SK-N-SH (cell line): ENCODE measurements at places on chromosomes 5 and 9.

GRCh38 chr5:76809141-76809540 lies 9.7 kb upstream of the F2RL1 start:
- no peak for DNase-seq

GRCh38 chr9:25412646-25413045 lies 265.6 kb downstream of the TUSC1 start:
- DNase-seq = no peak

DNA sequence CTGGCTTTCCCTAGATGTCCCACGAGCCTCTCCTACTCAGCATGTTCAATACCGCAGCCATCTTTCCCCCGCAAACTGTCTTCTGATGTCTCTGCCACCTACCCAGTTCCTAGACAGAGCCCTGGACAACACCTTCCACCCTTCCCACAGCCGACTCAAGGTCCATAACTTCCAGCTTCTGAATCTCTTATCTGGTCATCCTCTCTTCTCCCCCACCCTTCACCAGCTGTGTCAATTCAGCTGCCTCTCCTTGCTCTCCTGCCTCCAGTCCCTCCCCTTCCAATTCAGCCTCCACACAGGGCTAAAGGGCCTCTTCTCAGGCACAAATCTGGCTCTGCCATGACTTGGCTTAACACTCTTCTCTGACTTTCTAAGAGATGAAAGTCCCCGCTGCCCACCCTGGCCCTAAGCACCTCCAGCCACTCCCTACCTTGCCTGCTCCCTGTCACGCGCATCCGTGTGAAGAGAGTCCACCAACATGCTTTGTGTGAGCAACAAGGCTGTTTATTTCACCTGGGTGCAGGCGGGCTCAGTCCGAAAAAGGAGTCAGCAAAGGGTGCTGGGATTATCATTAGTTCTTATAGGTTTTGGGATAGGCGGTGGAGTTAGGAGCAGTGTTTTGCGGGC lies 25.2 kb downstream of the AQP7 start:
- DNase-seq = no peak

DNA sequence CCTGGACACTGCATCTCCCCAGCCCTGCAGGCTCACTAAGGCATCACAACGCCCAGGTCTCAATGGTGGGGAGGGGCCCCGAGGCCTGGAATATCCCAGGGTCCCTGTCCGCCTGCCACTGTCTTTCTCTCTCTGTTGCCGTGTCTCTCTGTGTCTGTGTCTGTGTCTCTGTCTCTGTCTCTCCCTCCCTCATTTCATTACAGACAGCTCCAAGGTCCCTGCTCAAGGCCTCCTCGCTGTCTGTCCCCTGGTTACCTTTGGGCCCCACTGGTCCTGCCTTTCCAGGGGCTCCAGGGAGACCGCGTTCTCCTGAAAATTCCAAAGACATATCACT lies 3.2 kb downstream of the FCN1 start:
- no peak for DNase-seq

DNA sequence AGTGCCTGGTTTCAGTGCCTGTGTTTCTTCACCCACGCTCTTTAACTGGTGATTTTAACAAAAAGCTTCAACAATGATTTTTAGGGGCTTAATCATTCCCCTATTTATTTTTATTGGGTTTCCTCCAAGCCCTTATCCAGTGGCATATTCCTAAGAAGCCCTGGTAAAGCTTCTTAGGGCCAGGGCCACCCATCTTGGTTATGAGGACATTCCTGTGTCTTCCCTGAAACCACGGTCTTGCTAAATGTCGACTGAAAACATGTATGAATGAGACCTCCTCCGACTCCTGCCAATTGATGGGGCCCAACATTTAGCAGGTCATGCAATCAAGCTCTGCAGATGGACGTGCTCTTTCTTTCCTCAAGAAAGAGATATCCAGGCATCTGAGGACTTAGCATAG lies 13.7 kb upstream of the CARTPT start:
- no peak for DNase-seq

- no peak for DNase-seq
These were observed 23.2 kb upstream of the C5orf63 start for GRCh38 chr5:127096328-127096993.

GRCh38 chr9:129414377-129414992 lies 206.4 kb downstream of the C9orf50 start:
- DNase-seq = no peak

DNA sequence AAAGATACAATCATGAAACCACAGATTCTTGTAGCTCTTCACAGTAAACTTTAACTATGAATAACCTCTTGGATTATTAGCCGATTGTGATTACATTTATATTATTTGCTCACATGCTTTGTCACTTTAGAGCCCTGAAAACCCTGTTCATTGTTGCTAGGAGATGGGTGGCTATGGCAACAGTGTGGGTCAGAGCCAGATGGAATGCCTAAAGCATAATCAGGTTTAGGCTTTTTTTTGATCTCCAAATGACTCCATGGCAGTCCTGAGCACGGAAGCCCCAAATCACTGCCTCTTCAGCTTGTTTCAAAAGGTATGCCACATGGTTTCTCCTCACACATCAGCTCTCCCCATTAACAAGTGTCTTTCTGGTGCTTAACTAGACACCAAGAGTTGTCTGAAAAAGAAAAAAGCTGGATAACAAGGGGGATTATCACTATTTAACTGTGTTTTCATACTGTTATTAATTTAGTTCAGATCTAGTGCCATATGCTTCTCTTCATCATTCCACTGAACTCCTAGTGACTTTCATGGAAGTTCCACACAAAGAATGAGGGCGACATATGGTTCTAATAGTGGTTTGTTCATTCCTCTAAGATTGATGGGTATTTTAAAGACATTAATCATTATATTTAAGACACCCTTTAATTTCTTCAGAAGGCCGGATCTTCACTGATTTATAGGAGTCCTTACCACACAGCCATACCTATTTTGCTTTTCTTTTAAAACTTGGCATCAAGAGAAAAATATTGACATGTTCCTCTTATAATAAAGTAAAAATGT lies 88.8 kb upstream of the PAM start:
- DNase-seq = peak; percentile 52

- no peak for DNase-seq
These were observed 447.8 kb downstream of the PLK2 start for GRCh38 chr5:58012102-58012501.

- DNase-seq = peak; percentile 66
These were observed 60.8 kb upstream of the PHYKPL start for GRCh38 chr5:178293400-178293799.

- DNase-seq = no peak
These were observed 2.5 kb upstream of the SLC25A48 start for GRCh38 chr5:135831851-135832555.

DNA sequence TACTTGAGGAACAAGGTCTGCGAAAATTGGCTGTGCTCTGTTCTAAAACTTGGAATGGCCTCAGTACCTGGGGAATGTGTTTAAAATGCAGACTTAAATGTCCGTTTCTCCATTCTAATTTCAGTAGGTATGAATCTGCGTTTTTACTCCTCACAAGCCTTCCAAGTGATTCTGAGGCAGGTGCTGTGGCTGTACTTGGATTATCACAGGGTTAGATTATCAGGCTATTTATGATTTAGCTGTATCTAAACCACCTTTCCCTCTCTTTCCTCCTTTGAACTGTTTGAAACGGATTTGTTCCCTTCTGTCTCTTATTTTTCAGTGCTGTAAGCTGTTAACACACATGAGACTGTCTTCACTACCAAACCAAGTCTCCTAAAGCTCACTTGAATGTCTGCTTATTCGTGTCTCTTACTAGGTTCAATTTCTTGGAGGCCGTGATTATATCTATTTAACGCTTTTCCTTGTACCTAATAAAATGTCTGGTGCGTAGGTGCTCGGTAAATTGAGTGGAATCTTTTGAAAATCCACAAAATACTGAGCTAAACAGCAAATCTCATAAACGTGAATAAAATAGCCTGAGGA lies 714 bp upstream of the CETN3 start:
- no peak for DNase-seq

GRCh38 chr9:91518462-91518861 lies 94.8 kb upstream of the NFIL3 start:
- no peak for DNase-seq

DNA sequence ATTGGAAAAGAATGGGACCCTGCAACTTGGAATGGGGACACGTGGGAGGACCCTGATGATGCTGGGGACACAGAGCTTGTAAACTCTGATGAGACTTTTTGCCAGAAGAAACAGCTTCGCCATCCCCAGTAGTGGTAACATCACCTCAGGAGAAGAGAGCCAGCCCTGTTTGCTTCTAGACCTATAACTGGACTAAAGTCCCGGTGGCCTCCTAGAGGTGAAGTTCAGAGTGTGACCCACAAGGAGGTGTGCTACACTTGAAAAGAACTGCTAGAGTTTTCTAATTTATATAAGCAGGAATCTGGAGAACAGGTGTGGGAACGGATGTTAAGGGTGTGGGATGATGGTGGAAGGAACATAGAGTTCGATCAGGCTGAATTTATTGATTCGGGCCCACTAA lies 19.8 kb downstream of the NSA2 start:
- no peak for DNase-seq

GRCh38 chr5:24750355-24750754 lies 105.6 kb upstream of the CDH10 start:
- DNase-seq = no peak

GRCh38 chr5:180618829-180619562 lies 27.7 kb upstream of the SCGB3A1 start:
- peak; percentile 91 for DNase-seq

- DNase-seq = no peak
These were observed 167.7 kb downstream of the CD180 start for GRCh38 chr5:67028941-67029340.

GRCh38 chr5:26601563-26601962 lies 436.8 kb downstream of the CDH9 start:
- no peak for DNase-seq

- DNase-seq = no peak
These were observed 35.1 kb downstream of the FAM13B start for GRCh38 chr5:137997726-137998213.

DNA sequence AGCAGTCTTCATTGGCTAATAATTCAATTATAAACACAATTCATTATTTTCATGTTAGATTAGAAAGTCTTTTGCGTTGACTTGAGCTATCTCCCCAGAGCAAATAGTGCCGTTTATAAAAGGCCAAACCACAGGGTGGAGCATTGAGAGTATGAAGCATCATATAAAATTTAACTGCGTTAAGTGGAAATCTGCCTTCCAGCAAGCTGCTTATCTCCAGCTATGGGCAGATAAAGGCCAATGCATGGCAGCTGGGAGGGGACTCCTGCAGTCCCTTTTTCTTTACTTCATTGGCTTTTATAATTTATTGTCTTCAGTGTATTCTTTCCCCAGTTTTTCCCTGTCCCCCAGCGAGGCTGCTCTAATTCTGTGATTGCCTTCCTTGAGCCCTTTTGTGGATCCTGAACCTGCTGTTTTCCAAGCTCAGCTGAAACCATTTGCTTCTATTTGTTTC lies 113.7 kb downstream of the TMEM232 start:
- peak; percentile 42 for DNase-seq

DNA sequence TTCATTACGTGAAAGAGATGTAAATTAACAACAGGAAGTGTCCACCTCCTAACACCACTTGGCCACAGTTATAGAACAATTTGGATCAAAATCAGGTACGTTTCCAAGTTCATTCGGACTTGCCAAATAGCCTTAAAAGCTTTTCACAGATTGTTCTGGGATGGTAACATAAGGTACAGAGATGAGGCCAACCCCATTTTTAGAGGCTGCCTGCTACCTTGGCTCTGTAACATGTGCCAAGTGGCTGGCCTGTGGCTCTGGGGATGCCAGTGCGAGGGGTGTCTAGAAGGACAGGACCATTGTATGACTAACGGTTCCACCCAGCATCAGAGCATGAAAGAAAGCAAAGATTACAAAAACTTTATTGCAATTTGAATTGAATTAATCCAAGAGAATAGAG lies 91.0 kb downstream of the LHFPL2 start:
- no peak for DNase-seq

DNA sequence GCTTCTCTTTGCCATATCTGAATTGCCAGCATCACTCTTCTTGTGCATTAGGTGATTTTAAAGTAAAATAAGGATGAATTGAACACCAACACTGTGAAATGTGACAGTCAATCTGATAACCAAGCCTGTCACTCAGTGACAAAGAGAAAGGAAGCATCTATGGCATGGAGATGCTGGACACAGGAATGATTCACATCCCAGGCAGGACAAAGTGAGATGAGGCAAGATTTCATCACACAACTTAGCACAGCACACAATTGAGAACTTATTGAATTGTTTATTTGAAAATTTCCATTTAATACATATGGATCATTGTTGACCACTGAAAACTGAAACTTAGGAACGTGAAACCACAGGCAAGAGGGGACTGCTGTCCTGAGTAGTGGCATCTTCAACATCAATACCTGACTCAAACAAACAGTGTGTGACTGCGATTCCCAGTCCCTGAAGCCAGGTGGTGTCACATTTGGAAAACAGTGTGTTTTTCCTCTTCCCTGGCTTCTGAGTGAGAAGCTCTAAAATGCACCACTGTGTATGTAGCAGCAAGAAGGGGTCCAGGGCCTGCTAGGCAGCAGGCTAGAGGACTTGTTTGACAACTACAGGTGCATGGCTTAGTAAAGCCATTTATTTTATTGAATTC lies 10.7 kb downstream of the GAPT start:
- no peak for DNase-seq

DNA sequence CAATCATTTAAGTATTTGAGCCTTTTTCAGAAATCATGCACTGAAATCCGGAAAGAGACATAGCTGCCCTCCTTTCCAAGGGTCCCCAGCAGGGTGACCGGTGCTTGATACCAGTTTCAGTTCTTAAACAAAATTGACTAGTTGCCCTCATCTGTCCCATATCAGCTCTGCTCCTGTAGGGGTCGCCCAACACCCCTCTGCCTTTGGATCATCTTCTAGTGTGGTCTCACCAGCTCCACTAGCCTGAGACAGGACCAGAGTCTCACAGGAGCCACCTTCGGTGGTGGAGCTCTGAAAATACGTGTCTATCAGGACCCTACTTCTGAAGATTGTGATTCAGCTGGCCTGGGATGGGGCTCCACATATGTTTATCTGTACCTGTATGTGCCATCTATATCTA lies 428.2 kb downstream of the ENC1 start:
- no peak for DNase-seq

DNA sequence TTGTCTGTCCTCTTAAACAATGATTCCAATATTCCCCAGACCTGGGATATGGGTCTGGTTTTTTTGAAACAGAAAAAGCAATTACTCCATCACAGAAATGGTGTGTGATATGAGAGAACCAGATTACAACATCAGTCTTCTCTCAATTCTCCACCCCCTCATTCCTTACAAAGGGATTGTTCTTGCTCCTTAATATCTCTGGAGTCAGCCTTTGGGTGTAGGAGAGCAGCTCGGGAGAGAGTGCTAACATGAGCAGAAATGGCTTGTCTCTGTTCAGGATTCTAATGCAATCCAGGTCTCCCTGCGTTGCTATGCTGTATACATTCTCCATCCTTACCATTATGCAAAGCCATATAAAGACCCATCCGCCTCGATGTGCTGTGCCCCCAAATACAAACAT lies 32.7 kb downstream of the ZFAND5 start:
- no peak for DNase-seq
